ENCODE measurements at places on chromosomes 12 and 14.

DNA sequence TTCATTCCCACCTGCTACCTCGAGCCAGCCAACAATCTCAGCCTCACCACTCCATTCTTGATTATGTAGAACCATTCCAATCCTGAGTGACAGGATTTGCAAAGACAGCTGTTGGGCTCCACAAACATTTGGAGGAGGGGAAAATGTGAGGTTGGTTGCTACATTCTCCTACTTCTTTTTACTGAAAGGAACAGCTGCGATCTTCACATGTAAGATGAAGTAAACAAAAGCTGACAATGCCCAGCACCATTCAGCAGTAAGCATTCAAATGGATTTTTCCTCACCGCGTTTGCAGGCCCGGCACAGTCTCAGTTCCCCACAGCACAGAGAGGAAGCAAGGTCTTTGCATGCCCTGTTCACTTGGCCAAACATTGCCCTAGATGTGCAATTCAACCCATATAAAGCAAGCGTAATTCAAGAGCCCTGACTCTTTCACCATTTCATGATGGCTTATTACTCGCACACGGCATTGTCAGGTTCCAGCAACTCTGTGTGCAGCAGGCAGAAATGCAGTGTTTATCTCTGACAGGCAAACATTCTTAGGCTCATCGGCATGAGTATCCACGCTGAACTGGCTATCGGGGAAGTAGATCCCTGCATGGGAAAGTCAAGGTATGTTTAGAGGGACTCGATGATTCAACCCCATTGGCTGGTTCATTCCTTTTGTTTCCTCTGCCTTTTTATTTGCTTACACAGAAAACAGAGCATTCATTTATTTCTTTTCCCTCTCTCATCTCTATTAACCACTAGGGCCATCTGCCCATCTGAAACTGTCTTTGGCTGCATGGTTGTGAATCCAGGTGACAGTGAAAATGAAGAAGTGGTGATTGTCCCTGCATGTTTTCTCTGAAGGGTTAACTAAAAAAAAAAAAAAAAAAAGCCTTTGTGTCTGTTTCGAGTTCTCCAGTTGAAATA, 236.1 kb upstream of the PLEKHG7 start:
- DNase-seq = no peak

DNA sequence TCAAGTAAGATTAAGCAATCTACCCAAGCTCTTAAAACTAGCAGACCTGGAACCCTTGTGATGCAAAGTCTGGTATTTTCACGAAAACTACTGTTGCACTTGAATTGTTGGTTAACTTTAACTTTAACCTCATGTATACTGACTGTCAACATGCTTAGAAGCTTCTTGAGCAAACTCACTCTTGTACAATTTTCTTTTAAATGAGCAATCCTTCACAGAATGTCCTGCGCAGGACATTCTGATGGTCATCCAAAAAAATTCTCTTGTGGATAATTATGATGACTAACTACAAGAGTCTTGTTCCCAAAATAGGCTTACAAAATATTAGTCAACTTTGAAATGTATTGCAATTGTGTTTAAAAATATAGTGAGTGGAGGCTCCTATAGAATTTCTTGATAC, 54.0 kb upstream of the PDE3A start:
- DNase-seq = no peak

- DNase-seq = no peak
These were observed 13.5 kb downstream of the AMDHD1 start for GRCh38 chr12:95956557-95957145.

GRCh38 chr14:23441076-23441475, 5.6 kb upstream of the MYH7 start:
- no peak for DNase-seq

DNA sequence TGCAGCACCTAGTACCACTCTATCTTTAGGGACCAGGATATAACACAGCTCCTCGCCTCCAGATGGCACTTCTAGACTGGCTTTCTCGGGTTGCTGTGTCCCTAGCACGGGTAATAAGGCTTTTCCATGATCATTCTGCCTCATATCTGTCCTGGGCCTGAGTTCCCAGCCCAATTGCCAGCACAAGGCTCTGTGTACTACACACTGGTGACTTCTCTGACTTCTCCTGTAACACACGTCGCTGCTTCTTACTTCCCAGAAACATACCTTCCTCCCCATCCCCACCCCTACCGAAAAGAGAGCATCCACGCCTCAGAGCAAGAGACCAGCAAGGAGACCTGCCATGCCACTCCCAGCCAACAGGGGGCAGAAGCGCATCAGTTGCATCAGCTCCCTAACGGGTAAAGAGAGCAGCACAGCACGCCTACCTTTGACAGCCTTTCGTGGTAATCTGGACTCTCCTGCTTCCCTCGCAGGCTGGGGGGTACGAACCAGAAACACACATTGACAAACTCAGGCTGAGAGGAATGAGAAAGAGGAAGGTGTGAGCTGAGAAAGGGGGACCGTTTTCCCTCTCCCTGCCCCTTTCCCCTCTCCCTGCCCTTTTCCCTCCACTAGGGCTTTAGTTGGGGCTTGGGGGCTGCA, 21.2 kb upstream of the ZNF740 start:
- DNase-seq = peak; percentile 88

DNA sequence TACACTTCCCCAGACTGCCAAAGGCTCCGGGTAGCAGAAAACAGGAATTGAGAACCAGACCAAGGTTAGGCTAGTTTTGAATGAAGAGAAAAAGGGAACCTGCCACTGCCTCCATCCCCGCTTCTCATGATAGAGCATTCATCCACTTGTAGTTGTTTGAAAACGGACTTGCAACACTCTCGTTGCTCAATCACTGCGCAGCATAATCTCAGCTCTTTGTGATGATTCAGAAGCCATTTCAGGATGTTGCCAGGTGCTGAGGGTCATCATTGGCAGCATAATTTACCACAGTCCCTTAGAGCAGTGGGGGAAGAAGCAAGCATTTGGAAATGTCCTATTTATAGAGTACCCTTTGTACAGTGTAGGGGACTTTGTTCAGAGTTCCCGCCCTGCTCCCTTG, 25.6 kb downstream of the KCNK13 start:
- no peak for DNase-seq

- no peak for DNase-seq
These were observed 313.2 kb downstream of the PCNX1 start for GRCh38 chr14:71220462-71220861.

DNA sequence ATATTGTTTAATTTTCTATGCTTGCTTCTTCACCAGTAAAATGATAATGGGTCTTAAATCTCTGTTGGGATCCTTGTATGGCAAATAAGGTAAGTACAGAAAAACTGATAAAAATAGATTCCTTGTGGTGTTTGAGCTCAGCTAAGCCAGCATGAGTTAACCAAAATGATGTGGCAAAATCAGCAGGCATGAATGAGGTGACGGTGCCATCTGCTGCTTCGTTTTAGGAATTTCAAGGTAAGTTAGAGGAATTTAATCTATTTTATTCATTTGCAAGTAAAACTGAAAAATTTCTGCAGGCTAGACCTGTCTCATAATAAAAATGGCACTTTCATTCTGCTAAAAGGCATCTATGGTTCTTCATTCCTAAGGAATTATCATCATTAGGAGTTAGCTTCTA, 10.0 kb upstream of the CLEC7A start:
- no peak for DNase-seq

- no peak for DNase-seq
These were observed 166.9 kb upstream of the AVPR1A start for GRCh38 chr12:63317880-63318279.

GRCh38 chr12:125988545-125988944, 923.3 kb downstream of the AACS start:
- no peak for DNase-seq

- no peak for DNase-seq
These were observed 44.2 kb upstream of the TSPAN9 start for GRCh38 chr12:3032770-3033538.

GRCh38 chr12:89884416-89884898, 175.8 kb upstream of the ATP2B1 start:
- no peak for DNase-seq

DNA sequence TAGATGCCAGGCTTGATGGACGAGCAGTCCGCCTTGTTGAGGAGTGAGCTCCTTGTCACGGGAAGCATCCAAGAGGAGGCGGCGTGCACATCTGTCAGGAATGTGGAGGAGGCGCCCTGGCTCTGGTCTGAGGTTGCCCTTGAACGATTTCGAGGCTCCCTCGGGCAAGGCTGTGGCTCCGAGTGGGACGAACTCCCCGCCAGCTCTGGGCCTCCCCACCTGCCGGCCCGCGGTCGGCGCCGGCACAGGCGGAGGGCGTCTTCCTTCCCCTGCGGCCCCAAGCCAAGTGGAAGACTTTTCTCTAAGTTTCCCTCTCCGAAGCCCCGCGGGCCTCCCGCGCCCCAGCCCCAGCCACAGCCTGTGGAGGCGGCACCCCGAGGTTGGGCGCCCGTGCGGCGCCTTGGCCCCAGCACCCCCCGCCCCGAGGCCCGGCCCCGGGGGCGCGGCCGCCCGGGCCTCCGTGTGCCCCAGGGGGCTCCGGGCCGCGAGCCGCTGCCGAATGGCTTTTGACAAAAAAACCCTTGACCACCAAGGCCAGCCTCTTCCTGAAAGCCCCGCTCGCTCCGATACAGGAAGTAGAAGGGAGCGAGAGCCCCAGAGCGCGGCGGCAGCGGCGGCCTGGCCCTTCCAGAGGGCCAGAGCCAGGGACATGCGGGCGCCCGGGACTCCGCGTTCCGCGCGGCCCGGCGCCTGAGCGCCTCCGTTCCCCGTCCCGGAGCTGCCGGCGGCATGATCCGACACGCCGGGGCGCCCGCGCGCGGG, at the start of gene RIN3:
RIN3 (plus strand) TSS at position 578 of the 762 bp plus-strand sequence; CDS start at position 730, 152 bp downstream.
- DNase-seq = no peak

GRCh38 chr14:20440882-20441281, 4.9 kb upstream of the KLHL33 start:
- no peak for DNase-seq

DNA sequence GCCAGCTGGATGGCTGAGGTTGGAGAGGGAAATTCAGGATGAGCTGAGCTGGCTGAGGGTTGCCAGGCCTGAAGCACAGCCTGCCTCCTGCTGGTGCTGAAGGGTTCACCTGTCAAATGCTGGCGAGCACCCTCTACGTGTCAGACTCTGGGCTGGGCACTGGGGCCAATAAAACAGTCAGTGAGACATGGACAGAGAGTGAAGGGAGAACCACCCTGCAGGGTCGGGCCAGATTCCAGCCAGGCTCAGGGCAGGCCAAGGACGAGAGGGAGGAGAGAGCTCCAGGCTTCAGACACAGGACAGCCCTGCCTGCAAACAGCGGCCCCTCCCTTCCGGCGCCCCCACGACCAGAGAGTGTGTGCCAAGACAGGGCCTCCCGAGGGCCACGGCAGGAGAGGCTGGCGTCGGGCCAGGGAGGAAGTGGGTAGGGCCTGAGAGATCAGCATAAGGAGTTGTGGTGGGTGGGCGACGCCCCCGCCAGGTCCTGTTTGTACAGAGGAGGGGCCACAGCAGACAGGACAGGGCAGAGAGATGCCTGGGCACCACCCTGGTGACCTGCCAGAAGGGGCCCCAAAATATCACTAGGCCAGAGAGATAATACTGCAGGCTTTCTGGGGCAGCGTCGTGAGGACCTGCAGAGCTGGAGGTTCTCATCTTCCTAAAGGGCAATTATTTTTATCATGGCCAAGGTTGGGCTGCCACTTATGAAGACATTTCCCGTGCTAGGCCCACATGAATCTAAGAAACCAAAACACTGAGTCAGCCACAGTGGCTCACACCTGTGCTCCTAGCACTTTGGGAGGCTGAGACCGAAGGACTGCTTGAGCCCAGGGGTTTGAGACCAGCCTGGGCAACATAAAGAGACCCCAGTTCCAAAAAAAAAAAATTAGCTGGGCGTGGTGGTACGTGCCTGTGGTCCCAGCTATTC, 73.1 kb upstream of the GPR68 start:
- DNase-seq = peak; percentile 59

GRCh38 chr12:13602172-13602571, 379.2 kb downstream of the GRIN2B start:
- no peak for DNase-seq

DNA sequence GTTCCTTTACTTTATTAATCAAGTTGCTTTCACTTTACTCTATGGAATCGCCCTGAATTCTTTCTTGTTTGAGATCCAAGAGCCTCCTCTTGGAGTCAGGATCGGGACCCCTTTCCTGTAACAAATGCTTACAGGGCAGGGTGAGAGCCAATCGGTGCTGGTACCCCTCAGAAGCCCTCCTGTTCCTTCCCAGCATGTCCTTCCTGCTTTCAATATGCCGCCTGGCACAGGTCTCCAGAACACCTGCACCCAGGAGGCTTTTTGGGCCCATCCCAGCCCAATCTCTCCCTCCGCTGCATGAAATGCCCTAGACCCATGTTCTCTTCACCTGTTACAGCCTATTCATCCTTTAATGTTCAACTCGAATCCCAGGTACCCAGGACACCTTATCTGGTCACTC, 122.2 kb downstream of the FOXN3 start:
- DNase-seq = no peak

GRCh38 chr14:67944605-67945004, 125.0 kb downstream of the RAD51B start:
- DNase-seq = no peak

GRCh38 chr12:98893126-98893674, 248.1 kb downstream of the APAF1 start:
- DNase-seq = no peak

Measured in stimulated activated CD4-positive, alpha-beta T cell treated with anti-CD3 and anti-CD28 coated beads, Interleukin-1b, Interleukin-23, amount 100 ng/mL, for 1 hour (primary cell).